ENCODE measurements at places on chromosomes 5 and 9. TPM values are rescaled to one million over a fixed set of nuclear protein-coding genes. Genes with fewer than 3 reads are reported as not detected.

DNA sequence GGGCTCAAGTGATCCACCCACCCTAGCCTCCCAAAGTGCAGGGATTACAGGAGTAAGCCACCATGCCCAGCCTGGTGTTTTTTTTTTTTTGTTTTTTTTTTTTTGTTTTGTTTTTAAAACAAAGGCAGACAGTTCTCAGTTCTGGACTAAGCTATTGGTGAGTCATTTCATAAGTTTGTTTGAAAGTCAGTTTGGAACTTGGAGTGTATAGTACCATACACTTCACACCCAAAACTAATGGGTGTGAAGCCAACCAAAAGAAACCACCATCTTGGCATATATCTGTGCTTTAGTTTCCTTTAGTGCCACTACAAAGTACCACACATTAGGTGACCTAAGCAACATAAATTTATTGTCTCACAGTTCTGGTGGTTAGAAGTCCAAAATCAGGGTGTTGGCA, 13.4 kb downstream of the MAST4 start:
- no peak for DNase-seq
- H3K27me3 ChIP-seq, result no peaks in the 10 kb centered on the region
- H3K4me1 ChIP-seq, result peaks cover 42% of the 10 kb centered on the region
- H3K36me3 ChIP-seq, result no peaks in the 10 kb centered on the region
- no peak overlapping the region for H3K27ac ChIP-seq
- H3K4me3 ChIP-seq, result no peak overlapping the region

DNA sequence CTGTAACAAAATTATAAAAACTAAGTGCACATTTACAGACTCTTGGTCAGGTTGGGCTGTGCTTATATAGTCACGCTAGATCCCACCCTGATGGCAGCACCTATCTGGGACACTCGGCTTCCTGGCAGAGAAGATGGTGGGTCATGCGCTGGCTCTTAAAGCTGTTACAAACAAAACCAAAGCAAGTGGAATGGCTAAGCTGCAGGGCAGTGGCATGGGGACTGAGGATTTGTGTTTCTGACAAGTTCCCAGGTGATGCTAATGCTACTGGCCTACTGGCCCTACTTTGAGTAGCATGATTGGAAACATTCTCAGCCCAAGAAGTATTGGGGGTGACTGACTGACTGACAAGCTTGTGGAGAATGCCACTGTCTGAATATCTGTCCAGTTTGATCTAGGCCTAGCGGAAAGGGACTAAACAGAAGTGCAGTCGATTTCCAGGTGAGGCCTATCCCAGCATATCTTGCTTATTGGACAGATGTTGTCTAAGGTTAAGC, 8.3 kb downstream of the BTF3 start:
- H3K27me3 ChIP-seq, result no peaks in the 10 kb centered on the region
- DNase-seq, result no peak
- peaks cover 9% of the 10 kb centered on the region for H3K4me1 ChIP-seq
- no peak overlapping the region for H3K27ac ChIP-seq

DNA sequence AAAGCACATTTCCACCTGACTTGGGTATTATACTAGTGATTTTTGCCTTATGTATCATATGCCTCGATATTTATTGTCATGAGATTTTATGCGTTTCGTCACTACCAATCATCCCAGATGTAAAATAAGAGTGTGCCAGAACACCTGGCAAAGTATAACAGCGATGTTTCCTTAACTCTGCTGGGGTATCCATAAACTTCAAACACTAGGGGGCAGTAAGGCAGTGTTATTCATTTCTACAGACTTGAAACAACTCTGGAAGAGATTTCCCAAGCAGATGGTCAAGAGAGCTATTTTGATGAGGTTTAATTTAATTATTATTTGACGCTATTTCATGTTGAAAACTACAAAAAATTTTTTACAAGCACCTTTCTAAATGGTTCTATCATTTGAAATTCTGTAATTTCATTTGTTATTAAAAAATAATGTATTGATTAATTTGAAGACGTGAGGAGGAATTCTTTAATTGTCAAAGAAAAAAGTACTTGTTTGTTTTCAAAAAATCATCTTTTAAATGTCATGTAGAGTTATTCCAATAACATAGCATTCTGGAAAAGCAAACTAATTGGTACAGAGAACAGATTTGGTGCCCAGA, 388.5 kb upstream of the CTNND2 start:
- H3K4me3 ChIP-seq, result no peak overlapping the region
- no peak overlapping the region for H3K27ac ChIP-seq
- H3K4me1 ChIP-seq, result no peaks in the 10 kb centered on the region
- H3K27me3 ChIP-seq, result no peaks in the 10 kb centered on the region
- no peak for DNase-seq

DNA sequence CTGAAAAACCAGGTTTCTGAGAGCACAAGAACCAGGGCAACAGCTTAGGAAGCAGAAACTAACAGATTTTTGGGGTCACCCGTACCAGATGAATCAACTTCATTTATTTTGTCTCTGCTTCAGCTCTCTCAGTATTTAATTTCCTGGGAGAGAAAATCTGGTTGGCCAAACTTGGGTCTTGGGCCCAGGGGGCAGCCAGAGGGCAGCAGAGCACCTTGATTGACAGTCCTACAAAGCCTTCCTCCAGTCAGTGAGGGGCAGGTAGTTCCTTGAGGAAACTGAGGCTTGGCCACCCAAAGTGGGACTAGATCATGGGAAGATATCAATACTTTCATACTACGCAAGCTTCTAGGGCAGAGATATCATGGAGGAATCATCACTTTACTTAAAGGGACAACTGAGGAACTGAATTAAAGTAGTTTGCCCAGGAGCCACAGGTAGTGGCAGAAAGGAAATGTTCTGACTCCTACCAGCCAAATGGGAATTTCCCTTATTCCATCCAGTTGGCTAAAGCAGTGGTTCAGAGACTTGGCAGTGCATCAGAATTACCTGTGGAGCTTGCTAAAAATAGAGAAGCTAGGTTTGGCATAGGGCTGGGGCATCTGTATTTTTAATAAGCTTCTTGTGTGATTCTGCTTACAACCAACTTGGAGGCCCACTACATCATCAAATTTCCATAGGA, 21.5 kb upstream of the ARHGAP26 start:
- peak overlapping the region; percentile 88 for H3K27ac ChIP-seq
- H3K4me1 ChIP-seq, result peaks cover 92% of the 10 kb centered on the region
- H3K4me3 ChIP-seq, result no peak overlapping the region
- H3K27me3 ChIP-seq, result no peaks in the 10 kb centered on the region

DNA sequence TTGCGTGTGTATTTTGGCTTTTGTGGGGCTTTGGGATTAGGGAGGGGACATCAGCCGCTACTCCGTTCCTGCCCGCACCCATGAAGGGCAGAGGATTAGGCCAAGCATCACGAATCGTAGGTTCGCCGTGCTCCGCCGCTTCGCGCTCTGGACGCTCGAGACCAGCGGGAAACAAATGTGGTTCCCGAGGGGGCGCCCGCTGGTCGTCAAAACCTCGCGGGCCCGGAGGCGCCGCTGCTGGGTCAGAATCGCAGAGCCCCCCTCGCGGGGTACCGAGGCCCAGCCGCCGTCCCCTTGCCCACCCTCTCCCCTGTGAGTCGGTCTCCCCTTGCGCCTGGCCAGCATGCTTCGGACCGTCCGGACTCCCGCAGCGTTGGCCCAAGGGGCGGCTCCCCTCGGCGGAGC, 2.3 kb upstream of the PAX5 start:
- H3K27ac ChIP-seq, result no peak overlapping the region
- peaks cover 46% of the 10 kb centered on the region for H3K4me1 ChIP-seq
- H3K36me3 ChIP-seq, result no peaks in the 10 kb centered on the region
- H3K4me3 ChIP-seq, result peak overlapping the region; percentile 68

- H3K4me1 ChIP-seq, result peaks cover 26% of the 10 kb centered on the region
- no peaks in the 10 kb centered on the region for H3K27me3 ChIP-seq
- no peak overlapping the region for H3K27ac ChIP-seq
- DNase-seq, result no peak
- no peak overlapping the region for H3K4me3 ChIP-seq
- H3K36me3 ChIP-seq, result no peaks in the 10 kb centered on the region
These were observed 3.6 kb downstream of the PTRH1 start for GRCh38 chr9:127711831-127712274.

DNA sequence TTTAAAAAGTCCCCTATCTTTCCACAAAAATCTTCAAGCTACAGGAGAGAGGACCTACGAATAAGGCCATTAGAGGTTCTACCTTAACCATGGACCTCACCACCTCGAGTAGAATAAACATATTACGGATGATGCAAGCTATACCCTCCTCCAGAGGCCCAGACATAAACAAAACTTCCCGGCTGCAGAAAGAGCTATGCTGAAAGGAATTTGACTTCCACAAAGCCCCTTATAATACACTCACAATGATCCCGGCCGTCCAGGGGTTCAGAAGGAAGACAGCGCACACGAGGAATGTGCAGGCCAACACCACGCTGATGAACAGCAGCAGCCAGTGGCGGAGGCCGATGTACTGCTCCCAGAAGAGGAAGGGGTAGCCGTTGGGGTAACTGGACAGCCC, 59.0 kb downstream of the PTCH1 start:
- H3K36me3 ChIP-seq, result peaks cover 90% of the 10 kb centered on the region
- no peak overlapping the region for H3K4me3 ChIP-seq
- no peak for DNase-seq
- H3K27me3 ChIP-seq, result no peaks in the 10 kb centered on the region
- H3K27ac ChIP-seq, result no peak overlapping the region

- no peaks in the 10 kb centered on the region for H3K27me3 ChIP-seq
- no peak overlapping the region for H3K4me3 ChIP-seq
- no peak overlapping the region for H3K27ac ChIP-seq
- H3K36me3 ChIP-seq, result peaks cover 88% of the 10 kb centered on the region
- DNase-seq, result no peak
These were observed 17.5 kb upstream of the ROPN1L start for GRCh38 chr5:10424124-10424731.

DNA sequence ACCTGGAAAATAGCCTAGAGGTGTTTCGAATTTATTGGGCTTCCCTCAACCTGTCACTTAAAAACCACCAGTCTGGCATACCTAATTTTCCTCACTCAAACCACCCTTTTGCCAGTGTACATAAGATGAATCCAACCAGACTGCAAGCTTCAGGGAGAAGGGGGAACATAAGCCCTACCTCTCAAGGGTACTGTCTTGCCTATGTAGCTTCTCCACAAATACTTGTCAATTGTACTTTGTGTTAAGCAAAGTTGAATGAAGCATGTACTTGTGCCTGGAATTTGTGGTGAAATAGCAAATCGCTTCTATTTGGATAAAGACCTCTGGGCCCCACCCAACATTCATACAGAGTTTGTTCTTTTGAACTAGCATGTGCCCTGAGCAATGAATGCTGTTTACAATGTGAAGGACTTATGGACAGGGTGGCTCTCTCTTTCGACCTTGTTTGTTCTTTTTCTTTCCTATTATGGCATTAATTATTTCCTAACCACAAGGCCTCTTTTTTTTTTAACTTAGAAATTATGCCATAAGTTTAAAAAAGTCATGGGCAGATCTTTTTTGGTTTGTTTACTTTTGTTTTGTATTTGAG, 580.2 kb downstream of the EBF1 start:
- no peaks in the 10 kb centered on the region for H3K36me3 ChIP-seq
- DNase-seq, result no peak
- no peaks in the 10 kb centered on the region for H3K27me3 ChIP-seq
- no peak overlapping the region for H3K27ac ChIP-seq
- H3K4me3 ChIP-seq, result no peak overlapping the region
- peaks cover 23% of the 10 kb centered on the region for H3K4me1 ChIP-seq

DNA sequence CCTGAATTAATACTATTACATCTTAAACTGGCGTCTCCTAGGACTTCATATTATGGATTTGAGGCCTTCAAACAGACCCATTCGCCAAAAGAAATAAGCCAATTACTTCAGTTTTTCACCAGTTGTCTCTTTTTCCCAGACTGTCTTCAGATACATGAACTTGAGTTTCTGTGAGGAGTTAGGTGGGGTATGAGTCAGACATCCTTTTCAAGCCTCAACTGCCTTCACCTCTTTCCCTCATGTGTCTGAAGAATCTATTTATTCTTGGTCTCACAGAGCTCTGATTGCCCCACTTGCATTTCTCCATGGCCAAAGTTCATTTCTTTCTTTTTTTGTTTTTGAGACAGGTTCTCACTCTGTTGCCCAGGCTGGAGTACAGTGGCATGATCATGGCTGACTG, 12.5 kb downstream of the WNT8A start:
- H3K36me3 ChIP-seq, result no peaks in the 10 kb centered on the region
- H3K27me3 ChIP-seq, result peaks cover 49% of the 10 kb centered on the region
- DNase-seq, result no peak
- no peak overlapping the region for H3K27ac ChIP-seq

DNA sequence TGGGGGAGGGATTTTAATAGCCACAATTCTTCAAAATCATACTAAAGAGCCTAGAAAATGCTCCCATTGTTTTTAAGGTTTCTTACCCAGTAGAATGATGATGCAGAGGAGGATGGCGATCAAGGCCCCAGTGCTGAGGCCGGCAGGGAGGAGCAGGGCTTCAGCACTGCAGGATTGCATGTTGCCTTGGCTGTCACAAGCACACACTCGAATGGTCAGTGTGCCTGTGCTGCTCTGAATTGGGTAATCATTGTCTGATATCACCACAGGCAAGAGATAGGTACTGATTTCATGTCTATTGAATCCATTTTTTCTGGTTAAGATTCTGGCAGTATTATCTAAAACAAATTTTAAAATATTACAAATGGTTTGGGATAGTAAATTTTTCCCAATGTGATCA, 153.3 kb downstream of the CDH10 start:
- DNase-seq, result no peak
- H3K27me3 ChIP-seq, result no peaks in the 10 kb centered on the region
- no peaks in the 10 kb centered on the region for H3K36me3 ChIP-seq
- H3K27ac ChIP-seq, result no peak overlapping the region
- no peak overlapping the region for H3K4me3 ChIP-seq

GRCh38 chr5:140235791-140236551, 61.0 kb downstream of the CYSTM1 start:
- H3K36me3 ChIP-seq, result no peaks in the 10 kb centered on the region
- no peaks in the 10 kb centered on the region for H3K27me3 ChIP-seq
- no peak overlapping the region for H3K4me3 ChIP-seq
- H3K4me1 ChIP-seq, result peaks cover 43% of the 10 kb centered on the region

GRCh38 chr5:11617080-11617479, 287.2 kb downstream of the CTNND2 start:
- DNase-seq, result no peak
- peaks cover 12% of the 10 kb centered on the region for H3K4me1 ChIP-seq
- no peaks in the 10 kb centered on the region for H3K36me3 ChIP-seq
- no peaks in the 10 kb centered on the region for H3K27me3 ChIP-seq
- H3K4me3 ChIP-seq, result no peak overlapping the region
- no peak overlapping the region for H3K27ac ChIP-seq

DNA sequence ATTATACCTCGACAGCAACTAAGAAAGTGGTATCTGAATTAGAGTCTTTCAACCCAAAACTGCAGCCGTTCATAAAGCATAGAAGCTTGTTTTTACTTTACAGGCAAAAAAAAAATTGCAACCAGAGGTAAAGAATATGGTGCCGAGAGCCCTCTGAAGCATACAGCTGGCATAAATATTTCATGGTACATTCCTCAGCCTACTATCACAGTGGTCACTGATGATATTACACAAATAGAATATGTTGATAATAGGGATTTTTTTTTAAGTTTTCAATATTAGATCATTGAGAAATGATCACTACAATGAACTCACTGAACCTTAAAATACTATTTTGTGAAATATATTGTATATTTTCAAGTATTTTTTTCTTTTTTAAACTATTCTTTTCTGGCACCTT, 6.2 kb upstream of the SMC2 start:
- no peaks in the 10 kb centered on the region for H3K27me3 ChIP-seq
- H3K27ac ChIP-seq, result no peak overlapping the region
- no peak for DNase-seq
- no peak overlapping the region for H3K4me3 ChIP-seq
- peaks cover 12% of the 10 kb centered on the region for H3K4me1 ChIP-seq

GRCh38 chr9:119688547-119688946, 319.3 kb upstream of the BRINP1 start:
- H3K27me3 ChIP-seq, result peaks cover 36% of the 10 kb centered on the region
- no peak overlapping the region for H3K4me3 ChIP-seq
- no peak for DNase-seq
- no peaks in the 10 kb centered on the region for H3K36me3 ChIP-seq

Gene APBA1
- total RNA-seq, result 3.0 TPM

Gene DIAPH1
- total RNA-seq, result 53.1 TPM

Gene MZB1
- 0.58 TPM for total RNA-seq

Gene ECM2
- total RNA-seq, result 7.2 TPM

Gene PLAC8L1
- total RNA-seq, result 0.49 TPM

Measured in left ventricle myocardium inferior (tissue), 1 donor.